Activated CD8-positive, alpha-beta memory T cell treated with anti-CD3 and anti-CD28 coated beads for 4 hours (primary cell): ENCODE measurements at places on chromosomes 7 and 10.

DNA sequence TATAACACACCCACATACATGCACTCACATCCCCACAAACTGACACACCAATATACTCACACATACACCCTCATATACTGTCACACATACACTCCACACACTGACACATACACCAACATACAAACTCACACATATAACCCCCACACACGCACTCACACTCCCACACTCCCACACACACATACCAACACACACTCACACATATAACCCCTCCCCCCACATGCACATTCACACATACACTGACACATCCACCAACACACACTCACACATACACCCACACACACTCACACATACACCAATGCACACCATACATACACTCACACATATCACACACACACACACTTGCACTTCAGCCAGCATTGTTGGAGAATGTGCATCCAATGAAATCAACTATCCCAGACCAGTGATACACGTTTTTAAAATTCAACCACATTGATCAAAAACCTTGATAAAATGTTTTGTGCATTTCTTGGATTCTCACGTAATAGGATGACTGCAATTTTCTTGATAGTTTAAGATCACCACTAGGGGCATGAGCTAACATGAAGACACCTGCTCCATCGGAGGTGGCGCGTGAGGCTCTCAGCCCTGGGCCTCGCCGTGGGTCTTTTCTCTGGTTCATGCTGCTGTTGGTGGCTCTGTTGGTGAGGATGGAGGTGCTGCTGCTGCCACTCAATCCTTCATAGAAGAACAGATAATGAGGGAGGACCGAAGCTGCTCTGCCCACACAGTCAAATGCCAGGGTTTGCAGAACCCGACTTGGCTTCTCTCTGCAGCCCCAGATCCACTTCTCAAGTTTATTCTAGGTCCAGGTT, 32.1 kb upstream of the CHST15 start:
- no peak for DNase-seq

DNA sequence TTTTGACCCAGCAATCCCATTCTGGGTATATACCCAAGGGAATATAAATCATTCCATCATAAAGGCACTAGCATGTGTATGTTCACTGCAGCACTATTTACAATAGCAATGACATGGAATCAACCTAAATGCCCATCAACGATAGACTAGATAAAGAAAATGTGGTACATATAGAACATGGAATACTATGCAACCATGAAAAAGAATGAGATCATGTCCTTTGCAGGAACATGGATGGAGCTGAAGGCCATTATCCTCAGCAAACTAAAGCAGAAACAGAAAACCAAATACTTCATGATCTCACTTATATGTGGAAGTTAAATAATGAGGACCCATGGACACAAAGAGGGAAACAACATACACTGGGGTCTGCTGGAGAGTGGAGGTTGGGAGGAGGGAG, 58.0 kb upstream of the STARD3NL start:
- no peak for DNase-seq

- no peak for DNase-seq
Measured at GRCh38 chr7:111113263-111114017, 22.5 kb downstream of the LRRN3 start.

GRCh38 chr7:149422914-149423301, 38.0 kb downstream of the ZNF777 start:
- DNase-seq: no peak

GRCh38 chr10:10967029-10967428, 50.6 kb upstream of the CELF2 start:
- no peak for DNase-seq

GRCh38 chr10:8453587-8453986, 399.1 kb downstream of the GATA3 start:
- DNase-seq: no peak

DNA sequence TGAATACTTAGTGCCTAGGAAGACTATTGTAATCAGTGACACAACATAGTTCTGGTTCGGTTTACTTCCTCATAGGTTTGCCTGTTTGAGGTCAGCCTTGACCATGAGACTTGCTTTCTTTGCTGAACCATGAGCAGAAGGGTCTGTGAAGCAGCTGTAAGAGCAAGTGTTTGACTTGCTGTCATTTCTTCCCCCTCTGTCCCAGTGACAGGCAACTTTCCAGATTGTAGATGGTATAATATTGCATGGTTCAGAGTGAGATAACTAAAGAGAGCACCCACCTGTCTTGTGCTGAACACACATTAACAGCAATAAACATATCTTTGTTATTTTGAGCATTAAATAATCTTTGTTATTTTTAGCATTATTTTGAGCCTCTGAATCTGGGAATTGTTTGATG, 9.3 kb upstream of the RTKN2 start:
- DNase-seq: no peak

DNA sequence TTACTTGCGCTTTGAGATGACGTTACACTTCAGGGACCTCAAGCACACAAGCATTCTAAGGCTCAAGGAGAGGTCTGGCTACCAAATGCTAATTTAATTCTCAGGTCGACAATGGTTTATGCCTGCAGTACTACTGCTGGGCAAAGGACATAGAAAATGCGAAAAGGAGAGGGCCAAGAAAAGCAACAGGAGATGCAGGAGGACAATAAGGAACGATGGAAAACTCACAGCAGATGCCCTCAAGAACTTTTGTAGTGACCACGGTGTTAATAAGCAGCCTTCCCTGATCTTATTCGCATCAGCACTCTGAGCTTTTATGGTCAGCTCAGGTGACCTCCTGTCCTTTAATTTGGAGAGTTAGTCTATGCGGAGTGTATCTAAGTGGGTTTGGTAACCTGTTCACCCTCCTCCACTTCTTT, 146.3 kb downstream of the GPR85 start:
- DNase-seq: no peak

DNA sequence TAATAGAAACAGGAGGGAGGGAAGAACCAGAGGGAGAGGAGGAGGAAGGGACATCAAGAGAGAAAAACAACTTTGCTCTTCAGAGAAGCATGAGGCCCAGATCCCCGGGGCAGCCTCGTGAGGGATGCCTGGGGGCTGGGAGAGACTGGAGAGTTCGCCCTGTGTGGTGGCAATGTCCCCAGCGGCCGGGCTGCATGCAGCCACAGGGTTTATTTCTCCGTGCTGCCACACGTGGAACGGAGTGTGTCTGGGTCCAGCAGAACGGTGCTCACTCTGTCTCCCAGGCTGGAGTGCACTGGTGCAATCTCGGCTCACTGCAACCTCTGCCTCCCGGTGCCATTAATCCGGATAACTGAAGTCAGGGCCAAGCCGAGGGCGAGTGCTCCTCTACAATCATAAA, 257.7 kb downstream of the ACTR3B start:
- DNase-seq: no peak
